ENCODE measurements at places on chromosomes 13 and 19.

GRCh38 chr13:95497381-95497807 lies 55.1 kb upstream of the CLDN10 start:
- DNase-seq = no peak

DNA sequence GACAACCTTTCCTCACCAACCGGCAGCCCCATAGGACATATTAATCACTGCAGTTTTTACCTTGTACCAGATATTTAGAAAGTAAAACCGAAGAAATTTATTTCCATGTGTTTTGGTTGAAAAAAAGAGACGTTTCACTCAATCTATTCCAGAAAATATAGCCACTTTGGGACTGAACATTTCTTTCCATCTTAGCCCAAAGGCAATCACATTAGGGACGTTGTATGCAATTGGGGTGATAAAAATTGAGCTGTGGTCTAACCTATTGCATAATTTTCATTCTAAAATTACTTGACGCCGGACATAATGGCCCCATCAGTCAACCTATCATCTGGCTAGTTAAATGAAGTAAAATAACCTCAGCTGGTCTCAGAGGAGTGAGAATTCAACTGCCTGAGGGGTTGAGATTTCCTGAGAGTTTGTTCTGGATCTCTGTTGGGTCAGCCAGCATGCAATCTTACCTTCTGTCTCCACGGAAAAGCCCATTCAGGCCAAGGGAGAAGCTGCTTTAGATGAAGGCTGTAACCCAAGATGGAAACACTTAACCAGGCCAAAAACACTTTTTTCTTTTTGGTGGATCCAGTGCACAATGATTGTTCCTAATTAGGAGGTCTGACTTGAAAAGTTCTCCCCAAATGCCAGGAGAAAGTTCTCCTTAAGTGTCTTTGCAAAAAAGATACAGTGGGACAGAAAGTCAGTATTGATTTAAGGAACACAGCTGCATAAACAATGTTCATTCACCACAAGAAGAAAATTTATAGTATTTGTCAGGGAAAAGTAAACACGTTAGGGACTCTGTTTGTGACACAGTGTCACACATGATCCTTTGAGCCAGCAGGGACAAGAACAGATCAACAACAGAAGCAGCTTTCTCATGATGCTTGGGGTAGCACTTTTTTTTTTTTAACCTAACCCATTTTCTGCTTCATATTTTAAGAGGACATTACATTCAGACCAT lies 34.1 kb downstream of the DLEU7 start:
- DNase-seq = no peak

GRCh38 chr19:52991484-52991883 lies 22.2 kb upstream of the ERVV-1 start:
- DNase-seq = no peak

- no peak for DNase-seq
Observed at GRCh38 chr19:5995606-5996005, 17.7 kb upstream of the RANBP3 start.

DNA sequence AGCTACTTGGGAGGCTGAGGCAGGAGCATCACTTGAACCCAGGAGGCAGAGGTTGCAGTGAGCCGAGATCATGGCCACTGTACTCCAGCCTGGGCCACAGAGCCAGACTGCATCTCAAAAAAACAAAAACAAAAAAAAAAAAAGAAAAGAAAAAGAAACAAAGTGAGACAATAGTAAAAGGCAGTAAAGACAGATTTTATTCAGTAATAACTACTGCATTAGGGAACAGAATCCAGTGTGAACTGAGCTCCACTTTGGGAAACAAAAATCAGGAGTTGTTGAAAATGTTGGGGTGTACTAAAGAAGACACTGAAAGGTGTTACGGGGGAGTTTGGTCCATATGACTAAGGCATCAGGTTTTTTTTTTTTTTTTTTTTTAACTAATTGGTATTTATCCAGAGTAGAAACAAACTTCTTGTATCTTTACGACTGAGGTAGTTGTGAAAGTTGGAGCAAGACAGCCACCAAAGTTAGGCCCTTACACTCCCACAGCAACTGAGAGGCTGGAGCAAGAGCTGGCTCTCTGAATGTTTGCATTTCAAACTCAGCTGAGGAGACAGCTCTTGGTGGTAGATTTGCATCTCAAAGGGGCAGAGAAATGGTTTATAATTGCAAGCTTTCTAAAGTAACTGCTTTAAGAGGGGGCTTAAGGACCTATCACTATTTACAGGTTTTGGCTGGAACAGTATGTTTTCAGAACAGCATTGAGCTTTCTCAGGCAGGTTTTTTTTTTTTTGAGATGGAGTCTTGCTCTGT lies 24.2 kb downstream of the ZNF607 start:
- DNase-seq = no peak

- DNase-seq = no peak
Observed at GRCh38 chr19:7515110-7515644, 726 bp upstream of the ZNF358 start.

All from activated naive CD4-positive, alpha-beta T cell treated with Interleukin-2 at 50 U/mL for 16 hours (primary cell).